ENCODE measurements at places on chromosomes 12 and 14.

- DNase-seq, result no peak
Measured at GRCh38 chr12:19712041-19712440, 272.7 kb downstream of the AEBP2 start.

GRCh38 chr14:54278087-54278486 is 118.7 kb upstream of the CDKN3 start:
- no peak for DNase-seq

DNA sequence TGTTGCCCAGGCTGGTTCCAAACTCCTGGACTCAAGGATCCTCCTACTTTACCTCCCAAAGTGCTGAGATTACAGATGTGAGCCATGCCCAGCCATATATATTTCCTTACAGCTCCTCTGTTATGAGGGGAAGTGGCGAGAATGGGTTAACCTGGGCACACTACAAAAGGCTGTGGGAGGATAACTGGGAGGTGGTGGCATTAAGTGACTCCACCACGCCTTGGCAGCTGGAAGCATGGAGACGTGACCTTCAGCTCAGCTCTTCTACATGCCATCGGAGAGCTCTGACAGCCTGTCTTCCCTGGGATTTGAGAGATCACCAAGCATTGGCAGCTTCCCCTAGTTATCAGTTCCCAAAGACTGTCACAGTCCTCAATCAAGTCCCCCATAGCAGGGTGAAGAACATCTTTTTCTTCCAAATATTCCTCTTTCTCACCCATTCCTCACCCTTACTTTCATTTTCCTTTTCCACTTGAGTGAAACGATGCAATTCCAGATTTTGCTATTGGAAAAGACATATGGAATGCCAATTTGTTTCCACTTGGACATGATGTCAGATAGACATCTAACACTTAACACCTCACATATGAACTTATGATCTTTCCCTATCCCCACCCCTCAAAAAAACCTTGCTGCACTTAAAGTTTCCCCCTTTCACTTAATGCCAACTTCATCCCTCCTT is 48.5 kb downstream of the PHLDA1 start:
- DNase-seq, result no peak

DNA sequence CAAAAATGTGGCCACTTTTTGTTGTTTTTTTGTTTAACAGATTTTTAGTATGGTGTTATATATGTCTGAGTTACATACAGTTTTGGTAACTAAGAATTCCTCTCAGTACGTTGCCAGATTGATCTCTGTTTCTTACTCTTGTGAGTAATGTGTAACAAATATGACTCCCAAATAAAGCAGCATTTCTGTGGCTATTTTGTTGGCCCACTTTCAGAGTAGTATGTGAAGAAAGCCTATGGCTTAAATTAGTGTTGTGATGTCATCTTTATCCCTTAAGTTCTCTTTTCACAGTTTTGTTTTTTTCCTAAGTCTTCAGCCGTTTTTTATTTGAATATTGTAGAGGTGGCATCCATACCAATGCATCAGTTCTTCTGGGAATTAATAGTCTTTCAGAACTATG is 10.7 kb downstream of the PCNX4 start:
- no peak for DNase-seq

DNA sequence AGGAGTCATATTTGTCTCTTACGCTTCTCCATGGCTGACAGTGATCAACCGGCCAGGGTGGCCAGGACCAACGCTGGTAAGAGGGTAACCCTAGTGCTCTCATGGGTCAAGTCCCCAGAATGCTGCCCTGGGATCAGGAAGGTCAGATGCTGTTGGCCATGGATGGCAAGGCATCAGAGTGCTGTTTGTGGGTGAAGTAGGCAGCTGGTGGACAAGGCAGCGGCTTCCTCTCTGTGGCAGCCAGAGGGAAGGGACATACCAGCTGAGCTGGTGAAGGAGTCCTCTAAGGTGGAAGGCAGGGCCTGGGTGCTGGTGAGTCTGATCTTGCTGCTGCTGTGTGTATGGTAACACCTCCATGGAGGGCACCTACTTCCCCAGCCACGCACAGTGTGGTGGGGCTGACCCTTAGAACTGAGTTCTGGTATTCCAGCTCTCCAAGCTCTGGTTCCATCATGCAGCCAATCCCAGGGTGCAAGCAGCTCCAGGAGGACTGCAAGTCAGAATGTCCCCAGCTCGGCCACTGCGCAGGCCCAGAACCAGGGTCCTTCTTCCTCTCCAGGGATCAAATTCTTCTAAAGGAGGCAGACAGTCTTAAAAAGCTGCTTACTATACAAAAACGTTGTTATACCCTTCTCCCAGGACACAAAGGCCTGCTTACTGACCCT is 13.4 kb upstream of the SMOC1 start:
- no peak for DNase-seq

GRCh38 chr12:120903412-120904196 is 554 bp downstream of the SPPL3 start:
- no peak for DNase-seq

DNA sequence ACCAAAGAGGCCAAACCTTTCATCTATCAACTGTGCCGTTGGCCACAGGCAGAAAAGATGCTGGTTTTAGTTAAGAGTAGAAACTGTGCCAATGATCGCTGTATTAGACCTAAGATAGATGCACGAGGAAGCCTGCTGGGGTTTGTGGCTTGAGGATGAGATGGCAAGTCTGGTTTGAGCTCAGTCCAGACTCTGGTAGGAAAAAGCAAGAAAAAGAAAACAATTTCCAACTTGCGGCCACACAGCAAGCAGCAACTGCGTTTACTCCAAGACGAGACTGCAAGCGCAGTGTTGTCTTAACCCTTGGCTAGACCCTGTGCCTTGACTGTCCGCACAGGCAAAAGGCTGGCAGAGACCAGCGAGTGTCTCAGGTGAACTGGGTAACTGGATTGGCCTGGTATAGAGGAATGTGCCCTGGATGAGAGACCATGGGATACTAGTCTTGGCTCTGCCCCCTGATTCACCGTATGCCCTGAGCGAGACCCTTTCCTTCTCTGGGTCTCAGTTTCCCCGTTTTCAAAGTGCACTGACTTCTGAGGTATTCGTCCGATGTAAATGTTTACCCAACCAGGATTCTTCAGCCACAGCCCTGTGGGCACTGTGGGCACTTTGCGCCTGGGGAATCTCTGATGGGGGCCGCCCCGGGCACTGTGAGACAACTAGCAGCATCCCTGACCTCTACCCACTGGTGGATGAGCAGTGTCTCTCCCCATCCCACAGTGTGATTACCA is 113.4 kb downstream of the DICER1 start:
- no peak for DNase-seq

DNA sequence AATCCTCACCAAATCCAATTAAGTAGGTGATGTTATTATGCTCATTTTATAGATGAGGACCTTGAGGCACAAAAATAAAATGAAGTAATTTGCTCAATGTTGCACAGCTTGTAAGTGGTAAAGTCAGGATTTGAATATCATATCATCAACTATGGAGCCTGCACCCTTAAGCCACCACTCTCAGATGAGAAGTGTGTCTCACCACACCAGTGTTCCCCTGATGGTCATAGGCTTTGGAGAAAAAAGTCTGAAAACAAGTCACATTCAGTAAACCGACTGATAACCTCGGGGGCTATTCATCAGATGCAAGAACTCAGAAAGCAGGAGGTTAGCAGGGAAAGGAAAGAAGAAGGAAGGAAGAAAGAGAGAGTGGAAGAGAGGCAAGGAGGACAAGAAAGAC is 2.8 kb downstream of the TSHR start:
- DNase-seq, result no peak

DNA sequence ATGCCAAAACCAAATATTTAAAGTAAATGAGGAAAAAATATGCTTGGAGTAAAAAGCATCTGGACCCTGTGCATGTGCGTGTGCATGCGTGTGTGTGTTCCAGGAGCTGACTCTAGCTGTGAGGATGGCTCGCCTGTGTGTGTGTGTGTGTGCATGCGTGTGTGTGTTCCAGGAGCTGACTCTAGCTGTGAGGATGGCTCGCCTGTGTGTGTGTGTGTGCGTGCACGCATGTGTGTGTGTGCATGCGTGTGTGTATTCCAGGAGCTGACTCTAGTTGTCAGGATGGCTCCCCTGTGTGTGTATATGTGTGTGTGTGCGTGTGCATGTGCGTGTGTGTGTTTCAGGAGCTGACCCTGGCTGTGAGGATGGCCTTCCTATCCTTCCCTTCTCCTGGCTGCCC is 357.7 kb downstream of the CACNA1C start:
- DNase-seq, result no peak

DNA sequence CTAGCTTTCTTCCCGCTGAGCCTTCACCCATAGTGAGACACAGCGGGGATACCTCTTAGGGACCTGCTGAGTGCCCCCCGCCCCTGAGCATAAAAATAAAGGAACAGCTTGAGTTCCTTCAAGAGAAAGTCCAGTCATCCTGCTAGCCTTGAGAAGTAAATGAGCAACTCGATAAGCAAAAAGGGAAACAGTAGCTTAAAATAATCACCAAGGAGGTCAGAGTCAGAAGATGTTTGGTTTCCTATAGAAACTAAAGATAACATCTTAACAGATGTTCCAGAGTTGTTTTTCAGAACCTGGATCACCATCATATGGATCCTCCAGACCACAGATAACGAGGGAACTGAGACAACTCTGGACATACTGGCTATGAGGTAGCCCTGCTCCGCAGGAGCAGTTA is 94.0 kb downstream of the BCAT1 start:
- DNase-seq, result no peak
